ENCODE measurements at places on chromosomes 12 and 14.

GRCh38 chr12:122934722-122935121 lies 31.5 kb downstream of the ABCB9 start:
- no peak for DNase-seq

DNA sequence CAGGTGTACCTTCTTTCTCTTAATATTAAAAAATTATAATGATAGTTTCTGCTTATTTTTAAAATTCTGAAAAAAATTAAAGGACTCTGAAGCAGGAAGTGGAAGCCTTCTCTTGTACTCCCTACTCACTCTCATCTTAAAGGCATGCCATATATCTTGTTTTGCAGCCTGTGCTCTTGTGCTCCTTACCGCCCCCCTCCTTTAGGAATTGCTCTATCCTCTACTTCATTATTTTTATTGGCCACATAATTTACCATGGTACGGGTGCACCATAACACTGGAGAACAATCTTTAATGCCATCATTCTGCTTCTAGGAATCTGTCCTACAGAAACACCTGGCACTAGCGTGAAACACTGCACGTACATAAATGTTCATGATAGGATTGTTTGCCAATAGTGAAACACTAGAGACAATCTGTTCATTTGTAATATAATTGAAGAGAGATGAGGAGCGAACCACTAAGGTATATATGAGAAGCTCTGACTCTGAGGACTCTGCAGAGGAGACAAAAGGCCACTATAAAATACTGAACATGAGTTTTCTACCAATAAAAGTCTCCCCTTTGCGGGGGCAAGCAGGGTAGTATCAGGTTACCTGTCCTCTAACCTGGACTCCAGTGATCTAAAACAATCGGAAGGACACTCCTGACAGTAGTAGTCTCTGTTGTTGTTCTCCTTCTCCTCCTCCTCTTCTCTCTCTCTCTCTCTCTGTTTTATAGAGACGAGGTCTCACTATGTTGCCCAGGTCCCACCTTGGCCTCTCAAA lies 6.3 kb upstream of the NYNRIN start:
- DNase-seq, result no peak

DNA sequence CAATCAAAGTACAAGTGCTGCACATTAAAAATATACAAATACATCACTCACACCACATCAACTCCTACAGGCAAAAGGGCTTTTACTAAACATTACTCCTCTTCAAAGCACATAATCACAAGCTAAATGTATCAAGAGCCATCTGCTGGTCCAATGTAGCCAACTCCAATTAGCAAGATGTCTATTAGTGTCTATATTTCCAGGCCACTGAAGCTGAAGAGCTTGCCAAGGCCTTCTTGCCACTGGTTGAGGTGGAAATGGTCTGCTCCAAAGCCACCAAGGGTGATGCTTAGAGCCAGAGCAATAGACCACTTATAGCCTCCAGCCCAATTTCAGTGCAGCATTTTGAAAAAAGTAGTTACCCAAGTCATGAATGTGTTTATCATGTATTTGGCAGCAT lies 54.4 kb downstream of the RASSF9 start:
- DNase-seq, result no peak

DNA sequence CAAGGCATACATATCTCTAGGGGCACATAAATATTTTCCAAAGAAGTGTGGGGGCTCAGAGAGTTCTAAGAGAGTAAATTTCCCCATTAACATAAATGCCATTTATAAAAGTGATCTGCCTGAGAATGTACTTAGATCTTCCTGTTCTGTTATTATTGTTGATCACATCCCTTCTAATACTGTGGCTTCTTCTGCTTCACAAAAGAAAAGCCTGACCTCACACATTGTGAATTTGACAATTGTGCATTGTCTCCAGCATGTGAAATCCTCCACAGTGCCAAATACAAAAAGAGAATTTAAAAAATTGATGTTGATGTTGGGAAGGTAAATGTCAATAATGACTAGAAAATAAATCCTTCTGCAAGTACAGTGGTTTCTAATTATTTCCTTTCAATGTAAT lies 330.5 kb upstream of the LRIG3 start:
- no peak for DNase-seq

- DNase-seq, result no peak
Measured at GRCh38 chr14:22190411-22191191, 398.4 kb downstream of the DAD1 start.

GRCh38 chr12:122457627-122458026 lies 35.2 kb upstream of the CLIP1 start:
- no peak for DNase-seq
